ENCODE measurements at places on chromosomes 13 and 19.

- DNase-seq = no peak
Observed at GRCh38 chr19:49954933-49955332, 6.0 kb downstream of the SIGLEC11 start.

DNA sequence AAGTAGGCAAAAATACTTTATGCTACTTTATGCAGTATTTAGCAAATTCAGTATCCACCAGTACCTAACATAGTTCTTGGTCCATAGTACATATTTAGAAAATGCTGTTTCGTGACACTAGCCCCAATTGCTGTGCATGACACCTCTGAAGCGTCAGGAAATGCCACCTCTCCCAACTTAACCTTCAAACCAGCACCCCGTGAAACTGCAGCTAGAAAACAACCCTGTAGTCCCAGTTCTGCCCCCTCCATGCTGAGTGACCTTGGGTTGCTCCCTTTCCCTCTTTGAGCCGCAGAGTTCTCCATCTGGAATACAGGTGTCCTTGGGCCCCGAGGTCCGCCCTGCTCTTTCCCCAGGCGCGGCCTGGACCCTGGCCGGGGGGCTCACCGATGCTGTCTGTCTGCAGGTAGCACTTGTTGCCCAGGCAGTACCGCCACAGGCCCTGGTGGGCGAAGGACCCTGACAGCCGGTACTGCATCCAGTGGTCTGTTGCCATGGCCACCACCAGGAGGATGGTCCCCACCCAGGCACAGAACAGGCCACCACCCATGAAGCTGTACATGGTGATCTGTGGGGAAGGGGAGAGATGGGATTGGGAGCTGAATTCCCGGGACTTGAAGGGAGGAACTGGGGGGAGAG, 773 bp downstream of the LIM2 start:
- DNase-seq = no peak

GRCh38 chr19:10228920-10229319, 2.2 kb downstream of the S1PR2 start:
- no peak for DNase-seq

DNA sequence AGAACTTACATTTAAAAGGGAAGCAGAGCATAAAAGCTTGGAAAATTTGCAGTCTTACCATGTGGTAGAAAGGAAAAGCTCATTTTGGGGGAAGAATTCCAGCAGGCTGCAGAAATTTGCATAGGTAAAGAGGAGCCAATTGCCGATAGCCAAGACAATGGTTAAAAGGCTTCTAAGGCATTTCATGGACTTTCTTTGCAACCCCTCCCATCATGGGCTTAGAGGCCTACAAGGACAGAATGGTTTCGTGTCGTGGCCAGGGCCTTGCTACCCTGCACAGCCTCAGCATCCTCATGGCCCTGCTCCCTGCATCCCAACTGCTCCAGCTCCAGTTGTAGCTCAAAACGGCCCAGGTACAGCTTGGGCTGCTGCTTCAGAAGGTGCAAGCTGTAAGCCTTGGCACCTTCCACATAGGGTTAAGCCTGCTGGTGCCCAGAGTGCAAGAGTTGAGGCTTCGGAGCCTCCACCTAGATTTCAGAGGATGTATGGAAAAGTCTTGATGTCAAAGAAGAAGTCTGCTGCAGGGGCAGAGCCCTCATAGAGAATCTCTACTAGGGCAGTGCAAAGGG, 420.3 kb downstream of the PCDH17 start:
- no peak for DNase-seq

DNA sequence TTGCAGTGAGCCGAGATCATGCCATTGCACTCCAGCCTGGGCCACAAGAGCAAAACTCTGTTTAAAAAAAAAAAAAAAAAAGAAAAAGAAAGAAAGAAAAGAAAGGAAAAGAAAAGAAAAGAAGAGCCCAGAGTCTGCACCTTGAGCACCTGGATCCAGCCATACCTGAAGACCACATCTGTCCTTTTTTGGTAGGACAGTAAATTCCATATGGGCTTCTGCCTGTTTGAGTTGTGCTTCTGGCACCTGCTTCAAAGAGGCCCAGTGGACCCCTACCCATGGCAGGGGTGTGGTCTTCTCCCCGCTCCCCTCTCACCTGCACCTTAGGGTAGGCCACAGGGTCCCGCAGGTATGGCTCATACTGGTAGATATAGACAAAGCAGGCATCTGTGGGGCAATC, 5.8 kb downstream of the TM6SF2 start:
- DNase-seq = no peak

DNA sequence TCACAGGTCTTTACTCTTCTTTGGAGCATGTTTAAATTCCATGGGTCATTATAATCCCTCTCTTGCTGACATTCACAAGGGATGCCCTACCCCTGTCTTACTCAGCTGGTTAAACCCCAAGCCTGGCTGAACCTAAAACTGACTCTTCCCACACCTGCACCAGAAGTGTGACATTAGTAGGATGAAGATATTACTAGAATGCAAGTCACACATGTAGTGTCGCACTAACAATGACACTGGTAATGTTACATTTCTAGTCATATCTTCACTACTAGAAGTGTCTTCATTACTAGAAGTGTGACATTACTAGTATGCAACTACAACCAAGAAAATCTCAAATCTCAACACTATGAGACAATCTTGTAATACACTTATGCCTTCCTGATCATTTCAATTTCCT, 14.2 kb downstream of the ZAR1L start:
- no peak for DNase-seq

- DNase-seq = no peak
Observed at GRCh38 chr19:32407004-32407992, 1.7 kb downstream of the DPY19L3 start.

DNA sequence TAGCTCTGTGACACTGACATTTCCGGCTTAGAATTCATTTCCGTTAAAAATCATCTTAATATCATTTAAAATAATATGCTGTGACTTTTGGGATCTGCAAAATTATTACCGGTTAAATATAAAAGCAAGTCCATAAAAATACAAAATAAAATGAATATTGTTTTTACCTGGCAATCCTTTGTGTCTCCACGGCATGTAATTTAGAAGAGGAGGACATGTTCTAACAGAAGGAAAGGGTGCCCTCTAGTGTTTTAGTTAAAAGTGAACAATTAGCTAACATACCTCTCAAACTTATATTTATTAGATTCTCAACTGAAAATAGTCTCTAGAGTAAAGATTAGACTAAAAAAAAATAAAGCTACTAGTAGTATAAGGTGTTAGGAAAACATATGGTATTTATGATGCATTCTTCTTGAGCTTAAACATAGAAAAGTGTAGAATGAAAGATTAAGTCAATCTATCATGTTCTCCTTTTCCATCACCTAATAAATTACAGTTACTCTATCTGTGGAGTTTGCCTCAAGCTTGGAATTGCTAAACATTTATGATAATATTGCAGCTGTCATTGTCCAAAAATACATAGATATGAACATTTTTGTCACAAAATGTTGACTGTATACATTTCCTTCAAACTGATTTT, 676.7 kb upstream of the SPRY2 start:
- peak; percentile 7 for DNase-seq

GRCh38 chr19:1455336-1456120, 5.6 kb downstream of the APC2 start:
- no peak for DNase-seq

- no peak for DNase-seq
Observed at GRCh38 chr19:5156231-5156986, 184.2 kb downstream of the PTPRS start.

DNA sequence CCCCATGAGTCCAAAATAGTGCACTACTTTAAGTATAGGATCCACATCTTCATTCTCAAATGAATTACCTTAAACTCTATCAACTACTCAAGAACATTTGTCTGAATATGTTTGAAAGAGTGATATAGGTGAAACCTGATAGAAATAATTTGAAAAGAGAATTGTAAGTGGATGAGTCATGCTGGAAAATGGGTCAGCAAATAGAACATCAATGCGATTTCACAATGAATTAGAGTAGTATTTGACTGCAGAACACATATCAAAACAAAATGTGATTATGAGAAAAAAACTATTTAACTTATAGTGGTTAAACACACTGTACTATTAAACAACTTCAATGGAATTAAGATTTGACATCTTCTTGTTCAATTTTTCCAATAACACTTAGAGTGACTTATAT, 300.6 kb upstream of the KLHL1 start:
- DNase-seq = no peak
